ENCODE measurements at places on chromosomes 1 and 21. TPM values are rescaled to one million over a fixed set of nuclear protein-coding genes. Genes with fewer than 3 reads are reported as not detected.

- no peak for DNase-seq
Observed at GRCh38 chr1:210726621-210727020, 397.9 kb downstream of the HHAT start.

GRCh38 chr21:34980423-34981115, 68.5 kb downstream of the RUNX1 start:
- no peak for DNase-seq

DNA sequence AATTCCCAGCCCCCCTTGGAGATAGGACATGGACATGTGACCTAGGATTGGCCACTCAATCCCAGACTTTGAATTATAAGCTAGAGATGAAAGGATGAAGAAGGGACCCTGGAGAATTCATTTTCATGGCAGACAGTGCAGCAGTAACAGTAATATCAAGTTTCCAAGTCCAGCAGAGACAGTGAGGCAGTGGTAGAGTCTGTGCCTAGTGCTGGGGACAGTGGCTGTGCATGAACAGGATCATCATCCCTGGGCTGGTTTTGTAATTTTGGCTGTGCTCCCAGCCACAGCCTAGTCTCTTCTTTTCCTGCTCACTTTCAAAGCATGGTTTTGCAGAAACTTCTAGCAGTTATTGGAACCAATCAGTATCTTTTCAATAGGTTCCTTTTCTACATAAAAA, 29.6 kb upstream of the CD84 start:
- no peak for DNase-seq

ARHGEF11 gene
- total RNA-seq: 19.0 TPM

FNDC10 gene
- total RNA-seq: 0.20 TPM

WNT2B gene
- 0.02 TPM for total RNA-seq

Data from HT1080 (cell line).